ENCODE measurements at places on chromosomes 12 and 14. TPM values are rescaled to one million over a fixed set of nuclear protein-coding genes. Genes with fewer than 3 reads are reported as not detected.

Gene SYT1
- not detected for total RNA-seq

DNA sequence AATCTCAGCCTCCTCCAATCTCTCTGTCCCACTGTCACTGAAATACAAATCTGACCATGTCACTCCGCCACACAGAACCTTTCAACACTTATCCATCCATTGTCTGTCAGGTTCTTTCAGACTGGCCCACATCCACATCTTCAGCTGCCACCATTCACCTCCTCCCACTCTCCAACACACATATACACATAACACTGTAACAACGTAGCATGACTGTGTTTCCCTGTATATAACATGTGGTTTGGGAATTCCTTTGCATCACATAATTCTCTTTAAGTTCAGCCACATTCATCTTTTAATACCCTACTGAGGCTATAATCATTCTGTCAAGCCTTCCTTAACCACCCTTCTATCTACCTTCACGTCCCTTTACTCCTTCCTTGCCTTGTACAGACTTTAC lies 99.2 kb downstream of the PPP2R5E start:
- DNase-seq, result no peak

- DNase-seq, result no peak
Measured at GRCh38 chr12:98110536-98110935, 404.9 kb upstream of the TMPO start.

DNA sequence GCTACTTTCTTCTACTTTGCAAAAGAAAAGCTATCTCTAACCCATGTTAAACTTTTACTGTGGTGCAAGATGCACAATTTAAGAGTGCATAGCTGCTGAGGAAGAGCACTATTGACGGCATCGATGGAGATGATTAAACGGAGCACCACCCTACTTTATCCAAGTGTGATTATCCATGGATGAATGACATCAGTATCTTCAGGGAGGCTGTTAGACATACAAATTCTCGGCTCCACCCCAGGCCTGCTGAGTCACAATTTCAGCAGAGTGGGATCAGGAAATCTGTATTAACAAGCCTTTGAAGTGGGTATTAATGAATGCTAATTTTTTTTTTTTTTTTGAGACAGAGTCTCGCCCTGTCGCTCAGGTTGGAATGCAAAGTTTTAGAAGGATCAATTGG lies 16.2 kb downstream of the SLC2A14 start:
- no peak for DNase-seq

- no peak for DNase-seq
Measured at GRCh38 chr14:72513965-72514659, 379.8 kb downstream of the DPF3 start.

Measured in T-cell (primary cell).